ENCODE measurements at places on chromosomes 16 and 17. TPM values are rescaled to one million over a fixed set of nuclear protein-coding genes. Genes with fewer than 3 reads are reported as not detected.

PRSS22 gene
- total RNA-seq: not detected

EVI2B gene
- 11.4 TPM for total RNA-seq

GRCh38 chr17:78391051-78391431 lies 12.6 kb downstream of the PGS1 start:
- H3K27me3 ChIP-seq: no peaks in the 10 kb centered on the region
- H3K4me1 ChIP-seq: peaks cover 66% of the 10 kb centered on the region
- H3K36me3 ChIP-seq: peaks cover 36% of the 10 kb centered on the region
- no peak for DNase-seq

- H3K27me3 ChIP-seq: peaks cover 3% of the 10 kb centered on the region
- H3K27ac ChIP-seq: peak overlapping the region; percentile 5
- no peak overlapping the region for H3K4me3 ChIP-seq
- H3K36me3 ChIP-seq: no peaks in the 10 kb centered on the region
- DNase-seq: no peak
- no peaks in the 10 kb centered on the region for H3K4me1 ChIP-seq
Measured at GRCh38 chr17:81151278-81151677, 14.0 kb upstream of the PVALEF start.

SNRNP25 gene
- total RNA-seq: 38.0 TPM

DNA sequence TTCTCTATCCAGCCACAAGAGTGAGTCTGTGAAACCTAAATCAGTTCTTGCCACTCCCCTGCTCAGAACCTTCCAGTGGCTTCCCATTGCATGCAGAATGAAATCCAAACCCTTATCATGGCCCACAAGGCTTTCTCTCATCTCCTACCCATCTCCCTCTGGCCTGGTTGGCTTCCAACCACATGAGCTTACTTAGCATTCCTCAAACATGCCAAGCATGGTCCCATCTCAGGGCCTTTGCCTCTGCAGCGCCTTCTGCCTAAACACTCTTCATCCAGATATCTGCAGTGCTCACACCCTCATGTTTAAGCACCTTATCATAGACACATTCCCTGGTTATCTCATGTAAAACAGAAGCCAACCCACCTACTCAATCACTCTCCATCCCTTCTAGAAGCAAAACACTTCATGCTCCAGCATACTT lies 15.5 kb downstream of the TK2 start:
- no peaks in the 10 kb centered on the region for H3K36me3 ChIP-seq
- H3K27ac ChIP-seq: no peak overlapping the region
- H3K27me3 ChIP-seq: no peaks in the 10 kb centered on the region
- DNase-seq: no peak
- H3K4me3 ChIP-seq: no peak overlapping the region

CAPNS2 gene
- total RNA-seq: not detected

CCL16 gene
- not detected for total RNA-seq

DNA sequence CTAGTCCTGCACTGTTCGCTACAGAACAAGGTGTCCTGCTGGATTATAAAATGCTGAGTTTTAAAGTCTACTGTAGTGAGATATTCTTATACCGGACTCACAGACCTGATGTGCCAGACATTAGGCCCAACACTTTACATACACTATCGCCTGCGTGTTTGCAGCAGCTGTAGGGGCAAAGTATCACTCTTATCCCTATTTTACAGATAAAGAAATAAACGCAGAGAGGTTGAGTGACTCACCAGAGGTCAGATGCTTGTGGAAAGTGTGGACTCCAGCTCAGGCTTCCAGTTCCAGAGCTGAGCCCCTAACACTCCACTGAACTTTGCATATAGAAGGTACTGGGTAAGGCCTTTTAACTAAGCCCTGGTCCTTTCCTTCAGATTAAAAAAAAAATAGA lies 47.4 kb downstream of the PLXDC1 start:
- no peaks in the 10 kb centered on the region for H3K36me3 ChIP-seq
- peaks cover 21% of the 10 kb centered on the region for H3K4me1 ChIP-seq
- no peak overlapping the region for H3K4me3 ChIP-seq
- no peak for DNase-seq
- no peak overlapping the region for H3K27ac ChIP-seq
- H3K27me3 ChIP-seq: no peaks in the 10 kb centered on the region

DNA sequence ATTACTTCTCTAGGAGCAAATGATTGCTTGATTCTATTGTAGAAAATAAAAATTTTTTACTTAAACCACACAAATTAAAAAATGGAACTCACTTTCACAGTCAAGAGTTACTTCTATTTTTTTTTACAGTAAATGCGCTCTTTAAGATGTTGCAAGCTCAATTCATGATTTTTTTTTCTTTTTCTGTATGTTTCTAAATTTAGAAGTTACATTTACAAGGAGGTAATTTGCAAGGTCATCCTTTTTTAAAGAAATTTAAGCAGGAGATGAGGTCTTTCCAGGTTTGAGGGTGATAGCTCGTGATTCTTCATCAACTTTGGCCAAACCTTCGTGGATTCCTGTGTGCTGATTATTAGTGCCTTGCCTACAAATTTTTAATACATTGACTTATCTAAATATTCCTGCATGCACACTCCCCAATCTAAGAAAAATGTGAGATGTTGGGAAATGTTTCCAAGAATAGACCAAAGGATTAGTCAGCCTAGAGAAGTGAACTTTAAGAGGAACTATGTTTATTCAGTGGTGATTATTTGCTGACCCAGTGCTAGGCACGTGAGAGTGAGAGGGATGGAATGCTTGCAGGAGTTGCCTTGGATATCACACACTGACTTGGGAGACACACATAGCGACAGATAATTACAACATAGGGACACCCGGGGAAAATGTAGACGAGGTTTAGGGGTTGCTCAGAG lies 429.8 kb downstream of the MAF start:
- no peaks in the 10 kb centered on the region for H3K27me3 ChIP-seq
- H3K4me1 ChIP-seq: peaks cover 7% of the 10 kb centered on the region
- H3K27ac ChIP-seq: no peak overlapping the region
- DNase-seq: no peak

RAPGEFL1 gene
- 3.1 TPM for total RNA-seq

DNA sequence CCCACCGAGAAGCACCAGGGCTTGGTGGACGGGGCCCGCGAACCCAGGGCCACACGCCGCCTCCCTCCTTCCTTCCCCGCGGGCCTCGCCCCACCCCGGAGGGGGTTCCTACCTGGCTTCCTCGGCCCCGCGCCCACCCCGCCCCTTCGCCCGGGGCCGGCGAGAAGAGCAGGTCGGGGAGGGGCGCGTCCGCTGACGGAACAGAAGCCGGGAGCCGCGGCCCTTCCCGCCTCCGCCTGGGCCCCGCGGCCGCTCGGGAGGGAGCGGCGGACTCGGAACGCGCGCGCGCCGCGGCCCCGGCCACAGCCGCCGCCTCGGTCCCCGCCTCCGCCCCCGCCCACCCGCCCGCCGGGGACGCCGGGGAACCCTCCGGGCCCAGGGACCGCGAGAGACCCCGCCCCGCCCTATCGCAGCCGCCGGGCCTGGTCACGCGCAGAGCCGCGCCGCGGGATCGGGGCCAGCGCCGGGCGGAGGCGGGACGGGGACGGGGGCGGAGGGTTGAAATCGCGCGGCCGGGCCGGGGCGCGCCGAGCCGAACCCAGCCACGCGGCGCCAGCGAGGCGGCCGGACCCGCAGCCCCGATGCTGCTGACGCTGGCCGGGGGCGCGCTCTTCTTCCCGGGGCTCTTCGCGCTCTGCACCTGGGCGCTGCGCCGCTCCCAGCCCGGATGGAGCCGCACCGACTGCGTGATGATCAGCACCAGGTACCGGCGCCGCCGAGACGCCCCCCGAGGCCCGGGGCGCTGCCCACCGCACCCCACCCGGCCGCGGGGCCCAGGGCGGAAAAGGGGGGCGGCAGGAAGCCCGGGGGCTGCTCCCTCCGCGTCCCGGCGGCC lies at the start of gene TLCD3A:
TLCD3A (plus strand) TSS at position 530 of the 835 bp plus-strand sequence; CDS start at position 582, 52 bp downstream.
- H3K36me3 ChIP-seq: peaks cover 19% of the 10 kb centered on the region
- peaks cover 14% of the 10 kb centered on the region for H3K4me1 ChIP-seq
- H3K27ac ChIP-seq: no peak within 1 kb of the TSS

DNA sequence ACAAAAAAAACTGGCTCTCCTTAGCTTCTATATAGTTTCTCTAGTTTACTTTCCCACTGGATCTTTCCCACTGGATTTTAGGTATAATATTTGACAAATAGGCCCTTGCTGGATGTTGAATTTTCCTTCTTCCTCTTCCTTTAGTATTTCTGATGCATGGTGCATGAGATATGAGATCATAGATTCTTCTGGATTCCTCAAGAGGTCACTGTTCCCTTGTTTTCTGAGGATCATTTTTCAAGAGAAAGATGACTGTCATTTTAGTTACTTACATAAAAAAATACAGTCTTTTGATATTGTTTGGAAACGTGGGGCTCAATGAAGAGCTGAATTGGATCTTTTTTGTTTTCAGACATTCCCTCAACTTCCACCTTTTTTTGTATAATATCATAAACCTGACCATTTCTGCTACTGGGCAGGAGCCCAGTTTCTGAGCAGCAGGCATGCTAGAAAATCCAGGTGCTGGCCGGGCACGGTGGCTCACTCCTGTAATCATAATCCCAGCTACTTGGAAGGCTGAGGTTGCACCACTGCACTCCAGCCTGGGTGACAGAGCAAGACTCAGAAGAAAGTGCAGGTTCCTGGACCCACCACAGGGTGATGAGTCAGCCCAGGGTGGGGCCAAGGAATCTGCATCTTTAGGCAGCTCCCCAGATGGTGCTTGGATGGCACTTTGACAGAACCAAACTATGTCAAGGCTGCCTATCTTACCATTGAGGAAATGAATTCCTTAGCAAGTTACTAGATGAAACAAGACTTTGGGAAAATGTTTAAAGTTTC lies 70.3 kb downstream of the SDR42E1 start:
- no peak for DNase-seq
- H3K27me3 ChIP-seq: peaks cover 1% of the 10 kb centered on the region
- H3K36me3 ChIP-seq: no peaks in the 10 kb centered on the region
- H3K27ac ChIP-seq: no peak overlapping the region

PLEKHM1 gene
- total RNA-seq: 18.6 TPM

- peaks cover 29% of the 10 kb centered on the region for H3K27me3 ChIP-seq
- H3K27ac ChIP-seq: no peak overlapping the region
- DNase-seq: peak; percentile 68
- H3K4me1 ChIP-seq: no peaks in the 10 kb centered on the region
- no peaks in the 10 kb centered on the region for H3K36me3 ChIP-seq
Measured at GRCh38 chr17:34542700-34543336, 36.6 kb upstream of the TMEM132E start.

- no peaks in the 10 kb centered on the region for H3K4me1 ChIP-seq
- no peak overlapping the region for H3K4me3 ChIP-seq
- H3K27ac ChIP-seq: no peak overlapping the region
- no peaks in the 10 kb centered on the region for H3K36me3 ChIP-seq
Measured at GRCh38 chr17:40796846-40797245, 2.9 kb downstream of the KRT28 start.

GRCh38 chr17:64358261-64358788 lies 32.3 kb downstream of the PECAM1 start:
- H3K27ac ChIP-seq: no peak overlapping the region
- no peaks in the 10 kb centered on the region for H3K27me3 ChIP-seq
- DNase-seq: no peak
- H3K4me1 ChIP-seq: peaks cover 16% of the 10 kb centered on the region
- H3K4me3 ChIP-seq: no peak overlapping the region

GRCh38 chr17:79835953-79836509 lies 3.2 kb downstream of the CBX4 start:
- H3K4me3 ChIP-seq: no peak overlapping the region
- peaks cover 21% of the 10 kb centered on the region for H3K36me3 ChIP-seq
- H3K4me1 ChIP-seq: peaks cover 44% of the 10 kb centered on the region
- H3K27me3 ChIP-seq: peaks cover 11% of the 10 kb centered on the region
- DNase-seq: no peak

- H3K4me3 ChIP-seq: no peak overlapping the region
- no peaks in the 10 kb centered on the region for H3K27me3 ChIP-seq
- no peak overlapping the region for H3K27ac ChIP-seq
Measured at GRCh38 chr16:67731753-67732095, 12.6 kb upstream of the GFOD2 start.

DNA sequence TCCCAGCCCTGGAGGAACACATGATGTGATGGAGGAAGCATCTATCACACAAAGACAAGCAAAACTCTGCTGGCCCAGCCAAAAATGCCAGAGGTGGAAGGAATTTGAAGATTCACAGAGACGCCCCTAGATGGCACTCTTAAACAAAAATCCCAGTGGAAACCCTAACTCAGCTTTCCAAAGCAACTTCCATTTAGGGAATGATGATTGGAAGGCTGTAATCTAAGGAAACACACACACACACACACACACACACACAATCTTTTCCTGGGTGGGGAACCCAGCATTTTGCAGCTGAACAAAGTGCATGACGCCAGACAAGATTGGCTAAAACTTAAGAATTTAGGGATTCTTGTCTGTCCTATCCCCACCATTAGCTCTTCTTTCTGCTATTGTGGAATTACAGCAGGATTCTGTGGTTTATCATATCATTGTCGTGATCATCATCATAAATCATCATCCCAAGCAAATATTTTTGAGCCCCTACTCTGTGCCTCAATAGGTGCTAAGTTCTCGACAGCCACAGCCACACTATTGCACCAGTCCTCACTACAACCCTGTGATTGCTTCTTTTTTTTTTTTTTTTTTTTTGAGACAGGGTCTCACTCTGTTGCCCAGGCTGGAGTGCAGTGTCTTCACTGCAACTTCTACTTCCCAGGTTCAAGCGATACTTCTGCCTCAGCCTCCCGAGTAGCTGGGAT lies 1.6 kb upstream of the LDAF1 start:
- no peaks in the 10 kb centered on the region for H3K27me3 ChIP-seq
- no peak overlapping the region for H3K27ac ChIP-seq
- H3K36me3 ChIP-seq: no peaks in the 10 kb centered on the region

GRCh38 chr17:8632061-8632460 lies 1.5 kb upstream of the MYH10 start:
- H3K27me3 ChIP-seq: peaks cover 39% of the 10 kb centered on the region
- H3K4me3 ChIP-seq: peak overlapping the region; percentile 10
- H3K36me3 ChIP-seq: peaks cover 1% of the 10 kb centered on the region
- no peak overlapping the region for H3K27ac ChIP-seq
- no peak for DNase-seq

- no peak overlapping the region for H3K4me3 ChIP-seq
- DNase-seq: no peak
- peaks cover 13% of the 10 kb centered on the region for H3K36me3 ChIP-seq
Measured at GRCh38 chr16:88653101-88653500, 2.2 kb upstream of the CYBA start.

DNA sequence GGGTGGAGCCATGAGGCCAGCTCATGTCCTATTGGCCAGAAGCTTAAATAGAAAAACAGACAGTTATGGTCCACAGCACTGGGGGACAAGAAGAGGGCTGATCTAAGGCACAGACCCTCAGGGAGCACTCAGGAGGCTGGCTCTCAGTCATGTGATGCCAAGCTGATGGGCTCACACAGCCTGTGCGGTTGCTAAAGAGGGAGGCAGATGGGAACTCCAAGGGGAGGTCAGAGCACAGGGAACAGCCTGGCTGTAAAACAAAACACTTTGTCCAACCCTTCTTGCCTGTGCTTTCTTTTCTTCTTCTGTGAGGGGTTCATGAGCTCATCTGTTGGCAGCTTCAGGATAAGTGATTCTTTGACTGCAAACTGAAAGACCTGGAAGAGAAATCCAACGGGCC lies 27.2 kb downstream of the CNTNAP1 start:
- H3K4me3 ChIP-seq: no peak overlapping the region
- H3K36me3 ChIP-seq: peaks cover 54% of the 10 kb centered on the region
- no peak overlapping the region for H3K27ac ChIP-seq

Data from activated naive CD4-positive, alpha-beta T cell treated with anti-CD3 and anti-CD28 coated beads for 36 hours (primary cell).